ENCODE measurements at places on chromosomes 6 and 20.

- DNase-seq = no peak
Measured at GRCh38 chr6:130377915-130378314, 12.1 kb downstream of the TMEM200A start.

GRCh38 chr20:11128721-11129120 is 454.9 kb upstream of the JAG1 start:
- no peak for DNase-seq

DNA sequence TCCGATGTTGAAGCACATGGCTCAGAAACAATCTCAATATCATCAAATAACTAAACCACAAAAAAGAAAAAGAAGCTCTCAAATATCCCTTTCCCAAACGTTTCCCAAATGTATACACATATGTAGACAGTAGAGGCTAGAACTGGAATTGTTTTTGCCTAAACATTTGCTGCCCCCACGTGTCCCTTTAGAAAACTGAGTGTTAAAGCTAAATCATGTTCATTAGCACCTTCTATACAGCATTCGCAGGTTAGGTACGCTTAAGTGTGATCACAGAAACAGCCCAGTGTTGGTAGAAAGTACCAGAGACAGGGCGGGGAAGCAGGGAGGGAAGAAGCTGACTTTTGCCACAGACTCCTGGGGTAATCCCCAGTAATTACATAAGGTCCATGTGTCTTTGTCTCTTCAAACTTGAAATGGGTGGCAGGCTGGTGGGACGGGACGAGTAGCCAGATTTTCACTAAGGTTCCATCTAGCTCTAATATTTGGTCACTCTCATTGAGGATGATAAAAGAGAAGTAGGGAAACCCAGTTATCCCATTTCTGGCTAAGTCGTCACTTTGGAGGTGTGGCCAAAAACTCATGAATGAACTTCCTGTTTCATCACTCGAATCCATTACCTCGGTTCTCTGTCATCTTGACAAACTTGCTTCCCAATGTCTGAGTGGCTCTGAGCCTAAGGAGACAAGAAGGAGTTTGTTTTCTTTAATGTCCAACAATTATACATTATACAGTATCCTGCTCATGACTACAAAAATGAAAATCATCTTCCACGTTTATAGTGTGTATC is 15.0 kb upstream of the TFAP2A start:
- DNase-seq = no peak

DNA sequence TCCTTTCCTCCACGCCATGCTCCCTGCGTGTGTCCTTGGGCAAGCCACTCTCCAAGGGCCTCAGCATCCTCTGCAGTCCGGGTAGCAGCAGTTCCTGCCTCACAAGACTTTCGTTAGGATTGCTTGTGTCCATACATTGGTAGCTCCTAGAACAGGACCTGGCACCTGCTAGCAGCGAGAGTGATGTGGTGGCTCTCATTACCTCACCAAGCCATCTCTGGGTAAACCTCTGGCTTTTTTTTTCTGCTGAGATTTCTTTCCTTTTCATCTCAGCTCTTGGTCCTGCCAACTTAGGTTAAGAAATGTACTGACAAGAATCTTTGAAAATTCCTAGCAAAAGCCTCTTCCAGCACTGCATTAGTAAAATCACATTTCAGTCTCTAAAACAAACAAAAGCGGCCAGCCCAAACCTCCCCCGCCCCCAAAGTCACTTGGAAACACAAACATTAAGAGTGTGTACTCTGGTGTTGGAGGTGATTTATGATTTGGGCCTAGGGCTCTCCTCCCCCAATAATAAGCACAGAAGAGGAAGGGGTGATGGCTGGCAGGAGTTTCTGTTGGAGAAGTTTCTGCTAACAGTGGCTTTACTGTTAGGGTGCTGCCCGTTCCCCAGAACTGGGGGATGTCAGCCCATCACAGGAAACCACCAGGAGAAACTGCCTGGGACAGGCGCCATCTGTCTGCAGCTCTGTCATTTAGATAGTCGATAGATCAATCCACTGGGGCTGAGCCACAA is 199.2 kb downstream of the CD83 start:
- no peak for DNase-seq

GRCh38 chr6:136059308-136059707 is 190.8 kb downstream of the MTFR2 start:
- no peak for DNase-seq

DNA sequence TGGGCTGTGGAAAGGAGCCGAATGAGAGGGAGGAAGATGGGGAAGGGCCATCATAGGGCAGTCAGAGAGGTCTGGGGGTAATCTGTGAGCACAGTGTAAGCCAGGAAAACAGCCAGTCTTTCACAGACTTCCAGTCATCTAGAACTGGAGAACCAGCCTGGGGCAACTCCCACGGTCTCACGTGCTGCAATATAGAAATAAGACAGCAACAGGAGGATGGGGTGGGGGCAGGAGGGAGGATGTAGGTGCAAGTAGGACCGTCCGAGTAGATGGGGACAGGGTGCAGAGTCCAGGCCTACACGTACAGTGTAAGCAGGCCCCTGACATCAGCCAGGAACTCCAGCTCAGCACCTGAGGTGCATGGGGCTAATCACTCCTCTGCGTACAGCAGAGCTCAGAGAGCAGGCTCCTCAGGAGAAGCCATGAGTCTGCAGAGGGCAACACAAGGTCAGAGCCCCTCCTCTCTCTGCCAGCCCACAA is 58.2 kb upstream of the TNFAIP3 start:
- DNase-seq = no peak

DNA sequence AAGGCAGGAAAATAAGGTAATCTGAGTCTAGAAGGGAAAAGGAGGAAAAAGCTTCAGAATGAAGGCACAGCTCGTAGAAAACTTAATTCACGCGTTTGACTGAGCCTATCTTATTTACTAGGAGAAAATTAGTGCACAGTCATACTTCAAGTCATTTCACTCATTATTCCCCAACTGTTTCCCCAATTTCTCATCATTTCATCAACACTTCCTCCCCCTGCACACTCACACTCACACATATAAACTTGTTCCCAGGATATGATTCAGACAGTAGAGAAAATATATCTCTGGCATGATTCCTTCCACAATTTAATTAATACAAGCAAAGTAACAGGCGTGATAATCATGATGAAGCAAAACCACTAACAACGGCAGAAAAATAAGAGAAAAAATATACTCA is 94.5 kb upstream of the F13A1 start:
- no peak for DNase-seq

DNA sequence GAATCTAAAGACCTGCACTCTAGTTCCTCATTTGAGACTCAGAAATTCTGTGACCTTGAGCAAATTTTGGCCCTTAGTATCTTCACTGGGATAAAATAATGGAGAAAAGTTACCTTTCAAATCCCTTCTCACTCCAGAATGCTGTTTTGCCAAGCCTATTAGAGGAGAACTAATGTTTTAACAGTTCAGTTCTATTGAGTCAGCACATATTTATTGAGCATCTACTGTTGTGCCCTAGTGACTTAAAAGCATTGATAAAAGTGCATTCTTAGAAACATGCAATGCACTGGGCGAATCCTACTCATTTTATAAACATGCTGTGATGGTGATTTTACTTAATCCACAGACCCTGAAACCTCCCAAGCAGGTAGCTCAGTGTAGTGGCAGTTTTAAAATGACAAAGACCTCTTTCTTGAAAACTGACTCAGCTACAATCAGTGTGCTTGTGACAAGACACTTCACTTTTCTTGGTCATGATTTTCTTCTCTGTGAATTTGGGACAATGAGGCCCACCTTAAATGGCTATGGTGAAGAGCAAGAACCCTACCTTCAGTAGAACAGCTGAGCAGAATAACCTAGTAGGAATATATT is 312.0 kb downstream of the ALDH8A1 start:
- no peak for DNase-seq

DNA sequence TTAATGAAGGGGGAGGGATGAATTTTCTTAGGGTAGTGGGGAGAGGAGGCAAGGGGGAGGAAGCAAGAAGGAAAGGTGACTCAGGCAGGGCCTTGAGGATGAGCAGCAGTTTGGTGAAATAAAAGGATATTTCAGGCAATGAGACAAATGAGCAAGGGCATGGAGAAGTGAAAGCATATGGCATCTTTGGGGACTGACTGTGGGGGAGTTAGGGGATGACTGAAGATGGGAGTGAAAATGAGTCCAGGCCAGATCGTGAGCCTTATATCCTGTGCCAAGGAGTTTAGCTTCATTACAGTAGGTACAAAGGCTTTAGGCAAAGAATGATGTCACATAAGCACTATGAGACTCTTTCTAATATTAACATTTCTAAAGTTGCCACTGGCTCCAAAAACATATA is 51.9 kb downstream of the ILRUN start:
- no peak for DNase-seq

DNA sequence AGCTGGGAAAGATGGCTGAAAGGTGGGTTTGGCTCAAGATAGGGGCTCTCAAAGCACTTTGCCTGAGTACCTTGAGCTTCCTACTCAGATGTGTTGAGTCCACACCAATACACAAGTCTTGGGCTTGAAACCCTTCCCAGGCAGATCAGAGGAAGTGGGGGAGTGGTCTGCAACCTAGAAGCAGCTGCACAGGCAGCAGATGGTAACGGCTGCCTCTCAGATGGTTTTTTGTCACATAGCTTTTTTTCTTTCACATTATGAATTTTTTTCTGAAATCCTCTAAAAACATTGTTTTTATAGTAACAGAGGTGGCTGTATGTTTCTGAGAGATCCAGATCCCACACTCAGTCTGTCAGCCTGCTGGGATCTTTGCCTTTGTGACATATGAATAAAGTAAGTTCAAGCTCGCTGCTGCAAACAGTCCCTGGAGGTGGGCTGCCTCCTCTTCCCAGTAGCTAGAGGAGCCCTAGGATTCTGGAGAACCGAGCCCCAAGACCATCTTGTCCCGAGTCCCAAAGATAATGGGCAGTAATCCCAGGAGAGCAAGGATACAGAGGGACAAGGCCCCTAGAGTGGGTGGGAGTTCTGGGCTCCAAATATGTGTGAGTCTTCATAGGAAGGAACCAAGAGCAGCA is 97.1 kb upstream of the TOP1 start:
- DNase-seq = no peak
